Upper lobe of right lung (tissue), 1 donor: ENCODE measurements at places on chromosomes 5 and 9.

DNA sequence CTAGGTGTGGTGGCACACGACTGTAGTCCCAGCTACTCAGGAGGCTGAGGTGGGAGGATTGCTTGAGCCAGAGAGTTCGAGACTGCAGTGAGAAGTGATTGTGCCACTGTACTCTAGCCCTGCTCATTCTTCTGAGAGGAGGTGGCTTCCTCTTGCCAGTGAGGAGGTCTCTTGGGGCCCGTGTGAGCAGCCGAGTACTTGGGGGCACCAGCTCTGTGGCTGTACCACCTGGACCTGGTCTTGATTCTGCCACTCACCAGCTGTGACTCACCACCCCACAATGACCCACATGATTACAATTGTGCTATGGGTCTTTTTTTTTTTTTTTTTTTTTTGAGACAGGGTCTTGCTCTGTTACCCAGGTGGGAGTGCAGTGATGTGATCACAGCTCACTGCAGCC lies 18.0 kb upstream of the CRB2 start:
- DNase-seq: no peak

- DNase-seq: no peak
These were observed 17.8 kb downstream of the ITK start for GRCh38 chr5:157198277-157198986.

DNA sequence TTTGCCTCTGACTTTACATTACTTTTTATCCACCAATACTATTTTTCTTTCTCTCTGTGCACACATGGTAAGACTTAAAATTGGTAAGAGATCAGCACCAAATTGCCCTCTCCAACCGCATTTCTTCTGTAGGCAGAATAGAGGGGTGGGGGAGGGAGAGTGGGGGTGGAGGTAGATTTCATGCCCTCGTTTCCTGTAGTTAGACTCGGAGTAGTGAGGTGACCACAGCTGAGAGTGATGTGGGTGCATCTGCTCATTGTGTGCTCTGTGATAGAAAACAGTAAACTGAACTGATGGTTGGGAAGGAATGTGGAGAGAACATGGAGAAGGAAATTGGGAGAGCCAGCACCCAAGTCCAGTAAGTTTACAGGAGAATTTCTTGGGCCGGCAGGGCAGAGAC lies 498.3 kb downstream of the IRX1 start:
- no peak for DNase-seq

- no peak for DNase-seq
These were observed 42.0 kb downstream of the KCNIP1 start for GRCh38 chr5:170545811-170546210.

DNA sequence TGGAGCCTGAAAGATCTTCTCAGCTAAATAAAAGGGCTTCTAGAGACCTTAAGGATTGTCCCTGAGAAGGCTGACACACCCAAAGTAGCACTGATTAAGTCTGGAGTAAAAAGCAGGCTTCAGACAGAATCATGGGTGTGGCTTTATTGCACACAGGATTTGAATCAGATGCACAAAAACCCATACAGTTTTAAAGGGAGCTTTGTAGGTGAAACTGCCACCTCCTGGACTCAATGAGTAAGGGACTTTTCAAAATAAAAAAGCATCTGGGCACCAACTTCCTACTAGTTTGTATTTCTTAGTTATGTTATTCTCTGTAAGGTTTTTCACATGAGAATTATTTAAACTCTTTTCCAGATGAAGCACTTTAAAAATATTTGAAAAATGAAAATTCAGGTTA lies 129.4 kb downstream of the EDIL3 start:
- no peak for DNase-seq

DNA sequence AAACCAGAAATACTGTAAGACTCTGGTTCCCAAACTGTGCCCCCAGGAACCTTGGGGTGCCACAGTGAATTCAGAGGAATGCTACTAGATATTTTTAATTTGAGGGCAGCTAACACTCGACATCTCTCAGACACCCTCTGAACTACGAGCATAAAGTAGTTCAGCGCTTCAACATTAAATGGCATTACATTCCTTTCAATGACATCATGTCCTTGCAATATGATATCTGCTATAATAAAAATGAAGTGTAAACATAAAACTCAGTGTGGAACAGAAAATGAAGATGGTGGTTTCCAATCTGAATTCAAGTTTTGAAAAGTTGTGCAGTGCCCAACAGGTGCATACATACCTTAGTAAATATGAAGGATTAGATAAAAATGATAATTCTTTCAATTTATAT lies 116.1 kb downstream of the LPAR1 start:
- DNase-seq: no peak

GRCh38 chr5:148585988-148586387 lies 68.3 kb downstream of the HTR4 start:
- DNase-seq: no peak

GRCh38 chr9:4689687-4690104 lies 10.3 kb downstream of the CDC37L1 start:
- DNase-seq: no peak

GRCh38 chr9:133789778-133790177 lies 51.6 kb upstream of the SARDH start:
- DNase-seq: no peak

DNA sequence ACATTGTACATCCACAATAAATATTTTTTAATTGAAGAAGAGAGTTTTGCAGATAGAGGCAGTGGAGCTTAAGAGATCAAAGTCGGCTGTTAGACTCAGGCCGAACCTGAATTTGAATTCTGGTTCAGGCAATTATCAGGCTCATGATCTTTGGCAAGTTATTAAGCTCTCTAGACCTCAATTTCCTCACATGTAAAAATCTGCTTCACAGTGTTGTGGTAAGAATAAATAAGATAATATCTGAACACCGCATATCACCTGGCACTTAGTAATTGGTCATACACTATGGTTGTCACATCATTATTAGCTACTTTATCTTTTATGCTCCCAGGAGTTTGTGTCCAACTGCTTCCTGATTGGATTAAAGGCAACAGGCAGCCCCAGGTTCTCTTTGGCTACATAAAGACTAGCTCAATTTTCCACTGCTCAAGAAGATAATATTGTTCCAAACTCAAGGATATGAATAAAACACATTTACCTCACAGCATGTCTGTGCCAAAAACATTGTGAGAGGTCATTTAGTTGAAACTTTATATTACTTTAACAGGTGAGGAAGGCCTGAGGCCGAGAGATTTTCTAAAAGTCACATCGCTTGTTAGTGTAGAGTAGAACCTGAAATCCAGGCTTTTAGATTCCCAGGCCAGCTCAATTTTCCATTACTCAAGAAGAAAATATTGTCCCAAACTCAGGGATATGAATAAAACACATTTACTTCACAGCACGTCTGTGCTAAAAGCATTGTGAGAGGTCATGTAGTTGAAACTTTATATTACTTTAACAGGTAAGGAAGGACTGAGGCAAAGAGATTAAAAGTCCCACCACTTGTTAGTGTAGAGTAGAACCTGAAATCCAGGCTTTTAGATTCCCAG lies 289.2 kb upstream of the PTGER4 start:
- DNase-seq: no peak

DNA sequence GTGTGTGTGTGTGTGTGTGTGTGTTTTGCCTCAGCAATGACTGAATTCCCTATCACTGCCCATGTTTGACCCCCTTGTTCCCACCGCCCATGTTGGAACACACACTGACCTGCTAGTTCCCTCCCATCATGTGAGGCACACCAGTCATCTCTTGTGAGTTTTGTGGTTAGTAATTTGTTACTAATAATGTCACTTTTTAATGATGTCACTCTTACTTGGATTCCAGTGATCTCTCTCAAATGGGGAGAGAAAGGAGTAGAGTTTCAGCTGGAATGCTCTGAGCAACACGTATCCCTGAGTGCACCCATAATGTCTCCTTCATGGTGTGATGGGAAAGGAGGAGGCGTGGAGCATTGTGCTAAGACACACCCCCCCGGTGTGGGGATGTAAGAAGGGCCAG lies 172.6 kb downstream of the SH3GL2 start:
- DNase-seq: no peak
